Activated naive CD4-positive, alpha-beta T cell (primary cell): ENCODE measurements at places on chromosomes 5 and 9.

GRCh38 chr5:59617186-59617771, 276.2 kb downstream of the PDE4D start:
- DNase-seq: no peak

- DNase-seq: no peak
Observed at GRCh38 chr5:64972591-64972990, 203.9 kb downstream of the CWC27 start.

DNA sequence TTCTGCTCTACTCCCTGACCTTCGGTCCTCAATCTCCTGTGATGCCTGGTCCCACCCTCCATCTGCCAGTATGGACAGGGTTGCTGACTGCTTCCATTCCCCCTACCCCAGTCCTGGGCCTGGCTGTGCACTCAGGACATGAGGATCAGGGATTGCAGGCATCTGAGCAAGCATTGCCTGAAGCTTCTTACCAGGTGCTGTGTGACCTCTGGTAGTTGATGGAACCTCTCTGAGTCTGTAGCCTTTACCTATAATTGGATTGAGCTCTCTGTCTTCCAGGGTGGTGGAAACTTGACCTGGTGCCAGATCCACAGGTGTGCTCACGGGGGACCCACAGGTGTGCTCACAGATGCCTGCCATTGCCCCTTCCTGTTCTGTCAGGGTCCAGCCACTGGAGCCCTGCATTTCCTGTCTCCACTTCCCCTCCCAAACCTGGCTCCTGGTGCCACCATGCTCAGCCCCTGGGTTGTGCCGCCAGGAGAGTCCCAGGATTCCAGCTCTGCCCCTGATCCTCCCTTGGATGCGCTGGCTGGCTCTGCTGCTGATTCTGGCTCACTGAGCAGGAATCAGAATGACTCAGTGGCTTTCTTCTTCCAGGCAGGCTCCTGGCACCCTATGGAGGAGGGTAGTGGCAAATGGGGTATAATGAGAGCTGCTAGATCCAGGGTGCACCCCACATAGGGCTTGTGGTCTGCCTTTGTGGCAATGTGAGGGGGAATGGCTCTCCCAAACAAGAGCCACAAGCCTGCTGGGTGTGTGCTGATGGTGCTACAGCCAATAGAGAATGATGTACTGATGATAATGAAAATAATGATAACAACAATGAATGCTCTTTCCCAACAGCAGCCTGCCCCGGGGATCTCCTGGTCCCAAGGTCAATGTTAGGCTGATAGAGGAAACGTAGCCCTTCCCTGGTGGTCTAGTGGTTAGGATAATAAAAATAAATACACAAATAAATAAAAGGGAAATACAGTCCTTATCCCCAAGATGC, 35.2 kb upstream of the PSD2 start:
- no peak for DNase-seq

- DNase-seq: no peak
Observed at GRCh38 chr5:101326766-101327165, 423.7 kb upstream of the ST8SIA4 start.

DNA sequence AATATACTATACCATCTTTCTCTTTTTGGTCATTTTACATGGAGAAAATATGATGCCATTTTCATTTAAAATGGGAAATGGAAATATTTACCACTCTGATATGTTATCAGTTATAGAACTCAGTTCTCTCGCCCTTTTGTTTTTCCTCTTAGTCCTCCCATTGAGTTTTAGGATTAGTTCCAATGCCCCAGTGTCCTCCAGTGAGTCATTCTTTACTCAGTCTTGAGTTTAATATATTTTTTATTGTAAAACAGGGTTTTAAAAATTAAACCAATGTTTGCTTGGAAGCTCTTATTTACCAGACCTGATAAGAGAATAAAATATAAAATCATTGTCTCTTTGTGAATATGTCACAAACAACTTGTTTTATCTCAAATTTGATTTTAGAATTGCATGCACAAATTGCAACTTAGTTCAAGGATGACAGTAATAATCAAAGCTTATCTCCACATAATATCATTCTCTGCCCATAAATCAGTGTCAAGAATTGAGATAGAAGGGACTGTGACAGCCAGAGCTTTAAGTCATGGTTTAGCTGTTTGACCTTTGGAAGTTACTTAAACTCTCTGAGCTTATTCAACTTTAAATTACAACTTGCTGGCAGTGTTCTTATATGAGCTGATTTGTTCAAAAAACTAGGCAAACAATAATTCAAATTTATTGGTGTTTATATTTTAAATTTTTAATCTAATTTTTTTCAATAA, 166.4 kb downstream of the PAM start:
- DNase-seq: no peak

- no peak for DNase-seq
Observed at GRCh38 chr5:1314564-1314982, 19.7 kb upstream of the TERT start.

GRCh38 chr5:156584871-156585270, 257.9 kb downstream of the SGCD start:
- DNase-seq: no peak

DNA sequence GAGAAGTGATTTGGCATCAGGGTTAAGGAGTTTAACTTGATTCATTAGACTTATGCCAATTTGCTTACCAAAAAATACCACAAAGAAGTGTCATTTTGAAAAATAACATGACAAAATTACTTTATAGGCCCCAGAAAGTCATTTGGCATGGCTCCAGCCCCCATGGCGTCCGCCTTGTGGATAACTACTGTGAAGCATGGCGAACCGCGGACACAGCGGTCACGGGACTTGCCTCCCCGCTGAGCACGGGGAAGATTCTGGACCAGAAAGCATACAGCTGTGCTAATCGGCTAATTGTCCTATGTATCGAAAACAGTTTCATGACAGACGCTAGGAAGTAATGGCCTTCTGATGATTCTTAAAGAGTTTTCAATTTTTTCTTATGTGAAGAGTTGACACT, 35.4 kb upstream of the TGFBR1 start:
- DNase-seq: no peak

GRCh38 chr5:171712616-171713015, 73.0 kb upstream of the SMIM23 start:
- no peak for DNase-seq

DNA sequence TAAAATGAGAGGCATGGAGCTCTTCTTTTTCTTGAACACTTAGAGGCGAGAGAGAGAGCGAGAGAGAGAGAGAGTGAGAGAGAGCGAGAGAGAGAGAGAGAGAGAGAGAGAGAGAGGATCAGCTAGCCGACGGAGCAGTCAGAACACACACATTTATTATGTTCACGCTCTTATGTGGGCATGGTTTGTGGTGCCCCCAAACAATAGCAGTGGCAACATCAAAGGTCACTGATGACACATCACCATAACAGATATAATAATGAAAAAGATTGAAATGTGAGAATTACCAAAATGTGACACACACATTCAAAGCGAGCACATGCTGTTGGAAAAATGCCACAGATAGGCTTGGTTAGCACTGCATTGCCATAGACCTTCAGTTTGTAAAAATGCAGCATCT, 116.1 kb downstream of the KDM4C start:
- DNase-seq: no peak

GRCh38 chr5:123949807-123950340, 437.9 kb downstream of the CSNK1G3 start:
- DNase-seq: no peak

GRCh38 chr9:100126423-100126822, 27.4 kb downstream of the INVS start:
- DNase-seq: no peak

DNA sequence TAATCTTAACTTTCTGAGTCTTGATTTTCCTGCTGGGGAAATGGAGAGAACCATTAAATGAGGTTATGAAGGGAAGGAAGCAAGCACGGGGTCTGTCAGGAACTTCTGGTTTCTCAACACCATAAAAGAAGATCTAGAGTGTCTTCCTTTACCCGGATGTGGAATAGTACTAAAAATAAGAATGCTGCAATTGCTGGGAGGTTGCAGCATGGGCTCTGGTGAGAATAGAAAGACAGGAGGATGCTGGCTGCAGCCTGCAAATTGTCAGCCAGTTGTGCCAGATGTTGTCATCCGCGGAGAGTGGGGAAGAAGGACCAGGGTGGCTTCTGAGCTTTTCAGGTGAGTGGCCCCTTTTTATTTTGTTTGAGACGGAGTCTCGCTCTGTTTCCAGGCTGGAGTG, 69.3 kb upstream of the STC2 start:
- no peak for DNase-seq

- no peak for DNase-seq
Observed at GRCh38 chr5:72485430-72485974, 21.7 kb downstream of the ZNF366 start.

- no peak for DNase-seq
Observed at GRCh38 chr5:134968055-134968454, 348 bp downstream of the CATSPER3 start.

- DNase-seq: peak; percentile 0
Observed at GRCh38 chr5:155943516-155944407, 383.2 kb upstream of the SGCD start.

DNA sequence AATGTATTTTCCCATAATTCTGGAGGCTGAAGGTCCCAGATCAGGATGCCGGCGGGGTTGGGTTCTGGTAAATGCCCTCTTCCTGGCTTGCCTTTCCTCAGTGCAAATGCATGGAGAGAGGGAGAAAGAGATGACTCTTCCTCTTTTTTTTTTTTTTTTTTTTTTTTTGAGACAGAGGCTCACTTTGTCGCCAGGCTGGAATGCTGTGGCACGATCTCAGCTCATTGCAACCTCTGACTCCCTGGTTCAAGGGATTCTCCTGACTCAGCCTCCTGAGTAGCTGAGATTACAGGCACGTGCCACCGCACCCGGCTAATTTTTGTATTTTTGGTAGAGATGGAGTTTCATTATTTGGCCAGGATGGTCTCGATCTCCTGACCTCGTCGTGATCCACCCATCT, 300.0 kb upstream of the TAS2R1 start:
- DNase-seq: no peak

DNA sequence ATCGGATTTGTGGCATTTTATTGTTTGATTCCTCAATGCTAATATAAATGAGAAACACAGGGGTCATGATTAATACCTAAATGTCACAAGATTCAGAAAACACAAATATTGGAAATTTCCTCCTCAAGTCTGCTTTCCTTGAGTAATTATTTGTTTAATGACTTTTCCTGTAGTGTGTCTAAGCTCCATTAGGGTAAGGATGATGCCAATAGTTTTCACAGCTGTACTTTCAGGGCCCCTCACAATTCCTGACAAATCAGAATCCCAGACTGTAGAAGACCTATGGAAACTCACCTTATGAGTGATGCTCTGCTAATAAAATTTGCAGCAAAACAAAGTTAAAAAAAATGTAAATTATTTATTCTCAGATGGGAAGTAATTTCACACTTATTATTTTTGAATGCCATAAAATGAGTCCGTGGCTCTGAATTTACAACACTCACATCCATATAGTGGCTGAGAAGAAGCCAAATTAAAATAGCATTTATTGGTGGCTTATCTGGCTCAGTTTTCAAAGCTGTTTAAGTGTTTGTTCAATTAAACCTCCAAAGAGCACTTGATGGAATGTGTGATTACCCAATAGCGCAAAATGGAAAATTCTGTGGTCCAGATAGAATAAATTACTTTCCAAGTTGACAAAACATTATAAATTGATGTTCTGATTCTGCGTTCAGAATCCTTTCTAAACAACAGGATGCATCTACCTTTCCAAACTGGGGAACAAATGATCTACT, 1.6 kb upstream of the SPINK14 start:
- no peak for DNase-seq

- no peak for DNase-seq
Observed at GRCh38 chr9:5455181-5455580, 4.8 kb downstream of the CD274 start.

GRCh38 chr5:138351517-138351916, 968 bp upstream of the KDM3B start:
- no peak for DNase-seq

DNA sequence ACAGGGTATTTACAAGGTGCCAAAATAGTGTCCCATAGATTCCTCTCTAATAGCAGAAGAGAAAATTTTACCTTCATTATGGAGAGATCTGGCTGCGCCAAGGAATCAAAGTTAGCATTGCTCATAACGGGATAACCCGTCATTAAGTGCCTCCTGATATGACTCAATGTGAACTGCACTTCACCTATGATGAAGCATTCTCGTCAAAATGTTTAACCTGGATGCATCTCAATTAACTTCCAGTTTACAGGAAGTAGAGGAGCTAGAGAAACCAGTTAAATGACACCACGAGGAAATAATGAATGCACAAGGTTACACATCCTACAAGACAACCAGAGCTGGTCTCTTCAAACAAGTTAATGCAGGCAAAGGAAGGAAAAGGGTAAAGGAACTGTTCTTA, 17.2 kb downstream of the FBXW11 start:
- no peak for DNase-seq

DNA sequence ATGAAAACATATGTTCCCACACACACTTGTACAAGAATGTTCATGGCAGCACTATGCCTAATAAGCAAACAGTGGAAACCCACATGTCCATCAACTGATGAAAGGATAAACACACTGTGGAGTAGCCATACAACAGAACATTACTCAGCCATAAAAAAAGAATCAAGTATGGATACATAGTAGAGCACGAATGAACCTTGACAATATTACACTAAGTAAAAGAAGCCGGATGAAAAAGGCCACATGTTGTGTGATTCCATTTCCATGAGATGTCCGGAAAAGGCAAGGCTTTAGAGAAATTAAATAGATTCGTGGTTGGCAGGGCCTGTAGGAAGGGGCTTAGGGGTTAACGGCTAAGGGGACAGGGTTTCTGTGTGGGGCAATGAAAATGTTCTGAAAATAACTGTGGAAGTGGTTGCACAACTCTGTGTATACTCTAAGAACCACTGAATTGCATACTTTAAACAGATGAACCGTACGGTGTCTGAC, 51.4 kb downstream of the COL23A1 start:
- no peak for DNase-seq

DNA sequence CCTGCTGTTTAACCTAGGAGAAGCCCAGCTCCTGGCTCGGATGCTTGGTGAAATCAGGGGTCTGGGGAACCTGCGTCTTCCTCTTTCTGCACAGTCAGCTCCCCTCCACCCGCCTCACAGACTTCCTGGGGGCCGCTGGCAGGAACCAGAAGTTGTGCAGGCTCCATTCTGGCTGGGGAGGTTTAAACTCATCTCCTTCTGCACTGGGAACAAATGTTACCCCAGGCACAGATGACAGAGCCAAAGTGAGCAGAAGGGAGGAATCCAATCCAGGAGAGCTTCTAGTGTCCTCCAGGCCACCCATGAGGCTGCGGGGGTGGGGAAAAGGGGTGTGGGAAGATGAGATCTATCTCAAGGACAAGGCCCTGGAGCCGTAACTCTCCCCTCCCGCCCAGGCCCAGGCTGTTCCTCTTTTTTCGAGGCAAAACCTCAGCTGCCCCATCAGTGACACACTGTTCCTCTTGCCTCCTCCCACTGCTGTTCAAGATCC, 31.2 kb downstream of the KCNMB1 start:
- DNase-seq: no peak

GRCh38 chr5:100598446-100598845, 63.3 kb downstream of the FAM174A start:
- DNase-seq: no peak
